ENCODE measurements at places on chromosomes 4 and X. TPM values are rescaled to one million over a fixed set of nuclear protein-coding genes. Genes with fewer than 3 reads are reported as not detected.

Gene CSN1S1
- not detected for total RNA-seq

Gene PRDM5
- 0.35 TPM for total RNA-seq

Gene PF4V1
- not detected for total RNA-seq

Gene HAND2
- total RNA-seq = not detected

Gene SYTL5
- not detected for total RNA-seq

Gene DLG3
- total RNA-seq = 48.9 TPM

Gene TMEM35A
- total RNA-seq = 0.26 TPM

Gene BCAP31
- total RNA-seq = 94.1 TPM

Gene ANK2
- 6.6 TPM for total RNA-seq

All from activated T-cell treated with anti-CD3 and anti-CD28 coated beads, Interleukin-2, amount 50 U/mL, for 72 hours (primary cell).